PC-3 (cell line): ENCODE measurements at places on chromosomes 11 and 22. TPM values are rescaled to one million over a fixed set of nuclear protein-coding genes. Genes with fewer than 3 reads are reported as not detected.
A peak's percentile ranks its signal among the peaks of the same experiment; 100 is the strongest.

- peaks cover 4% of the 10 kb centered on the region; the same call in 1 of the 2 replicates for H3K4me1 ChIP-seq
- DNase-seq = peak; percentile 55
- no peak overlapping the region for H3K27ac ChIP-seq
- no peak overlapping the region for H3K4me3 ChIP-seq
- peaks cover 28% of the 10 kb centered on the region for H3K27me3 ChIP-seq
Observed at GRCh38 chr11:60658409-60658808, 41.0 kb upstream of the MS4A8 start.

- peak overlapping the region; percentile 89 for H3K4me3 ChIP-seq
- peak; percentile 52 for DNase-seq
- no peaks in the 10 kb centered on the region for H3K27me3 ChIP-seq
- H3K27ac ChIP-seq = 0 out of 2 replicates have a peak overlapping the region, but pooled peaks have one; percentile 69
- H3K4me1 ChIP-seq = peaks cover 42% of the 10 kb centered on the region
Observed at GRCh38 chr11:96341211-96342013, 1.6 kb downstream of the MAML2 start.

GRCh38 chr11:121443688-121444275, 8.3 kb upstream of the SORL1 start:
- no peak overlapping the region for H3K4me3 ChIP-seq
- no peak for DNase-seq
- no peaks in the 10 kb centered on the region for H3K36me3 ChIP-seq

DNA sequence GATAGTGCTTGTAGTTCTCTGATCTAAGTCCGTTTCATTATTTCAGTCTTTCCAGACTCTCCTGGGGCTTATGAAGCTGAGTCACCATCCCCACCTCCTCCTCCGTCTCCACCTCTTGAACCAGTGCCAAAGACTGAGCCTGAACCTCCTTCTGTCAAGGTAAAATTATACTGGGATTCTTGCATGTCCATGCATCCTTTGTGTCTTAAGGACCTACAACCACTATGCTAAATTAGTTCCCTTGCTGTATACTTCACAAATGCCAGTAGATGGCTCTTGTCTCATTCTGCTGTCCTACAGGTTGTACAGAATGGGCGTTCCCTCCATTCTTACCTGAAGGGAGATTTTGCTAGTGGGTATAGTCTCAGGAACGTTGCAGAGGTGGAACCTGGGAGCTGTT, 42.2 kb downstream of the POLD3 start:
- peak; percentile 81 for DNase-seq
- H3K27me3 ChIP-seq = no peaks in the 10 kb centered on the region
- no peak overlapping the region for H3K4me3 ChIP-seq
- peaks cover 50% of the 10 kb centered on the region for H3K36me3 ChIP-seq

DNA sequence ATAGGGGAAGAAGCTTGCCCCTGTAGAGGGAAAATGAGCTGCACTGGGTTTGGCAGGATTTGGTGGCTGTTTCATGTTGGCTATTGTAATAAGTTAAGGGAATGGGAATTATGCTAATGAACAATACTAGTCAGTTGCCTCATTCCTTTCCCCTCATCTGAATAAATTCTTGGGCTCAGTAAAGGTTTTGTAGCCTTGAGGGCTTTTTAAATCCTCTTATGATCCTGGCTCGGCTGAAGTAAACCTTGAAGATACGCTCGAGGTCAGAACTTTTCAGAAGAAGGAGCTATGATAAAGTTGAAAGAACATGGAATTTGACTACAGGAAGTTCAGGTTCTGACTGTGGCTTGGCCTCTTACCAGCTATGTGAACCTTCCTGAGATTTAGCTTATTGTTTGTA, 448.7 kb downstream of the RAB38 start:
- H3K27ac ChIP-seq = no peak overlapping the region
- H3K27me3 ChIP-seq = no peaks in the 10 kb centered on the region
- peaks cover 11% of the 10 kb centered on the region for H3K4me1 ChIP-seq
- peak; percentile 55 for DNase-seq
- no peaks in the 10 kb centered on the region for H3K36me3 ChIP-seq

- H3K27ac ChIP-seq = no peak overlapping the region
- no peak overlapping the region for H3K4me3 ChIP-seq
- peaks cover 65% of the 10 kb centered on the region for H3K27me3 ChIP-seq
- no peaks in the 10 kb centered on the region for H3K36me3 ChIP-seq
- no peak for DNase-seq
Observed at GRCh38 chr11:95242845-95243605, 12.0 kb upstream of the SESN3 start.

GRCh38 chr11:57479911-57480310, 19.6 kb downstream of the RTN4RL2 start:
- no peaks in the 10 kb centered on the region for H3K27me3 ChIP-seq
- no peak overlapping the region for H3K27ac ChIP-seq
- peaks cover 29% of the 10 kb centered on the region for H3K4me1 ChIP-seq

GRCh38 chr11:12625438-12626071, 48.7 kb upstream of the TEAD1 start:
- peak overlapping the region; percentile 92 for H3K27ac ChIP-seq
- no peaks in the 10 kb centered on the region for H3K27me3 ChIP-seq
- DNase-seq = peak; percentile 87

DNA sequence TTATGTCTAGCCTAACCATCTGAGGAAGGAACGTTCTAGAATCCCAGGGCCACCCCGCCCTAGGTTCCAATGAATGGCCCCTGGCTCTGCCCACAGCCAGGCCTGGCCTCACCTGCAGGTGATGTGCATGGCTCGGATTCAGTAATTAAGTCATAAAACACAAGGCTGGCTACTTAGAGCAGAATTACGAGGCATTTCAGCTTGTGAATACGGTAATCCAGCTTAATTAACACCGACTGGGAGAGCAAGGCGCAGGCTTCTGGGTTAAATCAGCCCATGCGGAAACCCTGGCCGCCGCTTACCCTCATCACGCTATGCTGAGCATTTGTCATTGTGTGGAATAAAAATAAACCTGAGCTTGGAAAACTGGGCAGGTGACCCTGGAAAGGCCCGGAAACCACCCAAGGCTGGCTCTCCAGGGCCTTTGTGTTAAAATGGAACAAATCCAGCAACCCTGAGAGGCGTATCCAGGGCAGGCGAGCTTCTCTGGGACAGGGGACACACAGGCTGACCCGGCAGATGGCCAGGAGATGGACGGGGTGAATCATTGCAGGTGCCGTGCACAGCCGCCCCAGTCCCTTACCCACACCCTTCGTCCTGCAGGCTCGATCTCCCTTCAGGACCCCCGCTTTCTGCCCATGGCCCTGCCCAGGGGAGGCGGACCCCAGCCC, 220.2 kb downstream of the CTTN start:
- H3K4me3 ChIP-seq = no peak overlapping the region
- H3K4me1 ChIP-seq = no peaks in the 10 kb centered on the region
- H3K27ac ChIP-seq = no peak overlapping the region
- H3K36me3 ChIP-seq = no peaks in the 10 kb centered on the region

GRCh38 chr11:67160045-67160444, 41.0 kb downstream of the KDM2A start:
- DNase-seq = no peak
- H3K4me1 ChIP-seq = peaks cover 15% of the 10 kb centered on the region
- H3K27ac ChIP-seq = no peak overlapping the region
- H3K4me3 ChIP-seq = no peak overlapping the region
- H3K36me3 ChIP-seq = no peaks in the 10 kb centered on the region
- H3K27me3 ChIP-seq = no peaks in the 10 kb centered on the region

GRCh38 chr11:118152552-118153471, at the start of gene SCN4B:
SCN4B (minus strand) TSS chr11:118152823; CDS start chr11:118152673, 150 bp downstream.
- peak; percentile 62 for DNase-seq
- H3K4me1 ChIP-seq = peaks cover 15% of the 10 kb centered on the region; the same call in 1 of the 2 replicates
- H3K27me3 ChIP-seq = peaks cover 76% of the 10 kb centered on the region
- no peak within 1 kb of the TSS for H3K27ac ChIP-seq

DNA sequence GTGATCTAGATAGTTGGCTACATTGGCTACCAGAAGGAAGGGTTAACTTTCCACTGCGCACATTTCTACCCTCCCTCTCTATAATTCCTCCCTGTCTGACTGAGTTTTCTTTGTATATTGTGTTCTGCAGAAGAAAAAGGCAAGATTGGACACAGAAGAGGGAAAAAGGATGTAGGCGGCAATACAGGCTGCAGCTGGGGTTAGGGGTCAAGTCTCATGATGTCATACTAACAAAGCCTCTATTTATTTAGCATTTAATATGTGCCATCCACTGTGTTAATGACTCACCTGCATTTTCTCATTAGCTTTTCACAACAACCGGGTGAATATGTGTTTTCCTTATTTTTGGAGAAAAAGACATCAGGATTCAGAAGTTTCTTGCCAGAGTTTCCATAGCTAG, 2.0 kb downstream of the FAM83F start:
- no peaks in the 10 kb centered on the region for H3K27me3 ChIP-seq
- no peaks in the 10 kb centered on the region for H3K36me3 ChIP-seq
- no peak overlapping the region; the same call in 1 of the 2 replicates for H3K4me3 ChIP-seq

GRCh38 chr11:9158898-9159391, 67.5 kb upstream of the SCUBE2 start:
- DNase-seq = peak; percentile 61
- 0 out of 2 replicates have a peak, but pooled peaks cover 4% of the 10 kb centered on the region for H3K36me3 ChIP-seq
- no peak overlapping the region for H3K4me3 ChIP-seq
- peaks cover 12% of the 10 kb centered on the region for H3K4me1 ChIP-seq
- no peak overlapping the region for H3K27ac ChIP-seq

DNA sequence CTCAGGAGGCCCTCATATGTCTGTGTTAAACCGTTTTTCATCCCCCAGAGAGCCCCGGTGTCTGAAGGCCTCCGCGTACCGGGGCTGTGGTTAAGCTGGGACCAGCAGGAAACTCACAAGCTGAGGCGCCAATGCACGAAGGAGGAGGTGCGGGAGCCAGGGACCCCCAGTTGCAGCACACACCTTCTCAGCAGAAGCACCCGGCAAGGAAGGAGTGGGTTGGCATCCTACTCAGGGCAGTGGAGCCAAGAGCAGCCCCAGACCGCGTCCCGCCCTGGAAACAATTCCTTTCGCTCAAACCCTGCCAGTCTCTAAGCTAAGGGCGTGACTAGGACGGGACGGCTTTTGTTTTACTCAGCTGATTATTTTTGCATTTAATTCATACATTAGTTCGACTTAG, 726.9 kb downstream of the BRD1 start:
- no peak for DNase-seq
- H3K36me3 ChIP-seq = no peaks in the 10 kb centered on the region
- no peak overlapping the region for H3K27ac ChIP-seq
- H3K4me1 ChIP-seq = no peaks in the 10 kb centered on the region

- H3K4me1 ChIP-seq = peaks cover 6% of the 10 kb centered on the region; the same call in 1 of the 2 replicates
- no peak overlapping the region for H3K27ac ChIP-seq
- H3K36me3 ChIP-seq = no peaks in the 10 kb centered on the region
- peaks cover 31% of the 10 kb centered on the region; the same call in 1 of the 2 replicates for H3K27me3 ChIP-seq
- no peak for DNase-seq
- no peak overlapping the region for H3K4me3 ChIP-seq
Observed at GRCh38 chr11:76723142-76723541, 52.6 kb upstream of the LRRC32 start.

DNA sequence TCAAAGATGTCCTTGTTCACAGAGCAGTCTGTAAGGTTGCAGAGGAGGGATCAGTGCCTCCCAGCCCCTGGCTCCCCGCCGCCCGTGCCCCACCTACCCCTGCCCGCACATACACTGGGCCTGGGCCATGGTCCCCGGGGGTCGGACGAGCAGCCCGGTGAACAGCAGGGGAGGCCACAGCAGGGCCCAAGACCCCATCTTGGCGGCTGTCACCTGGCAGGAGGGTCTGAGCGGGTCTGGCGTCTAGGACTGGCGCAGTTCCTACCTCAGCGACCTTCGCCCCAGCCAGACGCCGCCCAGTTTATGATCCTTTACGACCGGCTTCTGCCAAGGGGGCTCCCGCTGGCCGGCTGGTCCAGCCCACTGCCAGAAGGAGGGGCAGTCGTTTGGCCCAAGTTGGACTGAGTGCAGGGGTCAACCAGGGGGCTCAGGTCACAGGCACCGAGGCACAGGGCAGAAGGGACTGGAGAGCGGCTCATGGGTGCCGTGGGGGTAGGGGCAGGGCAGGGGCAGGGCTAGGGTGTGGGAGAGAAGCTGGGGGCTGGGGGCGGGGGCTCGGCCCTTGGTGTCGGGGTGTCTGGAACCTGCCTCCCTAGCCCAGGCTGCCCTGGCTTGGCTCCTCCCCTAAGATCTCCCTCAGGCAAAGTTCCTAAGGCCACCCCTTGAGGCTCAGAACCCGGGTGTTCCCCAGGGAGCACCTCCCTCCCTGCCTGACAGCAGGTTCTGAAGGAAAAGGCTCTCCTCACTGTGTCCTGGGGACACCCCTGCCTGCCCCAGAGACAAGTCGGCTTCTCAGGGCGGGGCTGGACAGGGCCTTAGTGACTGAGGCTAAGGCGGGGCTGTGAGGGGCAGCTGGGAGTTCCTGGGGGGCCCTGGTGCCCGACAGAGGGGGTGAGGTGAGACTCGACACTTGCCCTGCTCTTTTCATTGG, at the start of gene CDHR5:
CDHR5 (minus strand) TSS at position 251 of the 931 bp plus-strand sequence; CDS start at position 198, 53 bp downstream.
- no peaks in the 10 kb centered on the region for H3K27me3 ChIP-seq
- DNase-seq = no peak
- no peaks in the 10 kb centered on the region for H3K36me3 ChIP-seq
- H3K4me1 ChIP-seq = peaks cover 7% of the 10 kb centered on the region; the same call in 1 of the 2 replicates

- peak; percentile 28 for DNase-seq
- peak overlapping the region; percentile 17; the same call in 1 of the 2 replicates for H3K27ac ChIP-seq
- H3K36me3 ChIP-seq = no peaks in the 10 kb centered on the region
- no peak overlapping the region for H3K4me3 ChIP-seq
- H3K4me1 ChIP-seq = peaks cover 38% of the 10 kb centered on the region
- no peaks in the 10 kb centered on the region for H3K27me3 ChIP-seq
Observed at GRCh38 chr11:17813391-17814059, 78.9 kb downstream of the KCNC1 start.

- H3K4me3 ChIP-seq = peak overlapping the region; percentile 41; the same call in 1 of the 2 replicates
- no peaks in the 10 kb centered on the region for H3K27me3 ChIP-seq
- H3K4me1 ChIP-seq = peaks cover 32% of the 10 kb centered on the region
- no peaks in the 10 kb centered on the region for H3K36me3 ChIP-seq
Observed at GRCh38 chr11:69123593-69124545, 31.9 kb upstream of the SMIM38 start.

Gene LMO2
- total RNA-seq = 0.23 and 0.51 TPM in 2 replicates

Gene LRRN4CL
- 0.51 and 0.86 TPM in 2 replicates for total RNA-seq

Gene OR6T1
- not detected in 2 replicates for total RNA-seq

Gene IPO7
- 78.9 and 109 TPM in 2 replicates for total RNA-seq

Gene POU2AF3
- total RNA-seq = 0.63 TPM in 1 of 2 replicates, not detected in the other

Gene FEN1
- total RNA-seq = 132 and 137 TPM in 2 replicates

Gene MUC6
- 0.18 and 0.23 TPM in 2 replicates for total RNA-seq

Gene RASL10A
- 1.4 TPM in 1 of 2 replicates, not detected in the other for total RNA-seq

Gene MISFA
- total RNA-seq = 0.36 TPM in 1 of 2 replicates, not detected in the other

Gene FDXACB1
- 2.5 and 3.0 TPM in 2 replicates for total RNA-seq
